GM03348 (cell line): ENCODE measurements at places on chromosomes 4 and X.

DNA sequence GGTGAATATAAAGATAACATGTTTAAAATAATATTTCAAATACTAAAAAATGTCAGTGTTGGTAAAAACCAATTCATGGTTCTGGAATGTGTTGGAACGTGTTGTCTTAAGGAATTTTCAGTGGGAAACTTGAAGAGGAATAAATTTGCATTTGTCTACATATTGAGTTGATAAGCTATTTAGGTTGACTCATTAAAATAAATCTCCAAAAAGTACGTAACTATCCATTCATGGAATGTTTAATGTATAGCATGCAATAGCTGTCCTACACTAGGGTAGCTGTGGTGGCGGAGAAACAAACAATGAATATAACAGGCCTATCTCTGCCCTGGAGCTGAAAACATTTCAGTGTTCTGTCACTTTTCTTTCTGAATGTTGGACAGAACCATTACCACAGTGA, 20.3 kb downstream of the SHISA3 start:
- DNase-seq = no peak

- no peak for DNase-seq
Measured at GRCh38 chr4:8775121-8775520, 96.5 kb downstream of the HMX1 start.

DNA sequence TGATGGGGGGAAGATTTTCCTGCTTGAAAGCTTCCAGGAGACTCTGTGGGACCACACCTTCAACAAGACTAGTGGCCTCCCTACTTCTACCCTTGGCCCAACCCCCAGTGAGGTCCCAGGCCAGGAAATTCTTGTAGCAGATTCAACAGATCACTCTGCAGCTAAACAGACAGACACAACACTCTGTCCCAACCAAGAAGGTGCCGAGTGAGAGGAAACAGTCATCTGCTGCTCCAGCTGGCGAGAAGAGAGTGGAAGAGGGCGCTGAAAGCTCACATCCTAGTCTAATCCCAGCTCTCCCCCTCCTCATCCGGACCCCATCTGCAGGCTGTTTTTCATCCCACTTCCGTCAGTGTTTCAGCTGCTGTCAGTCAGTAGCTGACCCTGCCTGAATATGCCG, 63.4 kb downstream of the CHRDL1 start:
- no peak for DNase-seq

DNA sequence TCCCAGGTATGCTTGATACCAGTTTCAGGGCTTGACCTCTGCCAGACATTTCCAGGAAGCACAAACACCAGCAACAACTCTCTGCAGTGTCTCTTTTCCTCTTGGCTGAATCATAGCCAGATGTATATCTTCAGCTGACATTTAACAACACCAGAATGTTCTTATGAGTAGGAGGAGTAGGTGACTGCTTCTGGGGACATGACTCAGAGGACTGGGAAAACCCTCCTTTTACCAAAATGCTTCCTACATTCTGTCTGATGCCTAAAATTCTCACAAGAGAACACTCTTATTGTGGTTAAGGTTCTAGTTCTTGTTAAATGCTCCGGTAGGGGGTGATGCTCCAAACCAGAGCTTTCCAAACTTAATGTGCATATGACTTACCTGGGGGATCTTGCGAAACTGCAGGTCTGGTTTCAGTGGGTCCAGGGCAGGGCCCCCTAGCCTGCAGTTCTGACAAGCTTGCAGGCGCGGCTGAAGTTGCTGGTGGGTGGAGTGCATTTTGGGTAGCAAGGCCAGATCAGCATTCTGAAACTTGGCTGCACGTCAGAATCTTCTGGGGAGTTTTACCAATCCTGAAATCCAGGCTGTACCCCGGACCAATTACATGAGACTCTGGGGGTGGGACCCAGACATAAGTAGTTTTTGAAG, 329.3 kb upstream of the RPS6KA3 start:
- peak; percentile 13 for DNase-seq

- peak; percentile 26 for DNase-seq
Measured at GRCh38 chr4:176001151-176002006, 64.3 kb upstream of the WDR17 start.

DNA sequence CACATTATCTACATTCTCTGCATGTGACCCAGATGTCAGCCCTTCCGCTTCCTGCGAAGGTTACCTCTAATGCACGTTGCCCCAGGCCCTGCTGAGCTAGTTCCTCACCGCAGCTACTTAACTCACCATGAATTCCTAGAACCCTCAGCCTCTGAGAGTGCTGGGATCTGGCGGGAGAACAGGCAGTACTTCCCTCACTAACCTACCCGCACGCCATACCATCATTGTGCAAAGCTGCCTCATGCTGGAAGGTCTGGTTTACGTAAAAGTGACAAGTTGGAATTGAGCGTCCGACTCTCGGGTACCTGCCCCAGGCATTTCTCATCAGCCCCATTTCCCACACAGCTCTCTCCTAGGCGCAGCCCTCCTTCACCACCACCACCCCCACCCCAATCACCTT, 6.3 kb downstream of the SLC25A4 start:
- no peak for DNase-seq

DNA sequence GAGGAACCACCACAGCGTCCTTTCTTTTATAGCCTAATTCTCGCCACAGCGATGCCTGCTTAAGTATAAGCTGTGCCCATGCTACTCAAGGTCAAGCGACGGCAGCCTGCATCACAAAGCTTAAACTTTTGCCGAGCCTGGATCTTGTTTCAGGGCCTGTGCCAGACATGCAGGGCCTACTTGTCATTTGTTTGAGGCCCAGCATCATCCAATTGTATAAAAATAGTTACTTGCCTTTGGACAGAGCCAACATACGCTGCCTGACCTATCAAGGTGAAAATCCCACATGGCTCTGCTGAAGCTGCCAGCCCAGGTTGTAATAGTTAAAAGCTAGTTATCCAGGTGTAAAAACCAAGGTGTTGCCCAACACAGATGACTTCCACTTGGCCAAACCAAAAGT, 107.1 kb downstream of the TMEM131L start:
- DNase-seq = no peak

DNA sequence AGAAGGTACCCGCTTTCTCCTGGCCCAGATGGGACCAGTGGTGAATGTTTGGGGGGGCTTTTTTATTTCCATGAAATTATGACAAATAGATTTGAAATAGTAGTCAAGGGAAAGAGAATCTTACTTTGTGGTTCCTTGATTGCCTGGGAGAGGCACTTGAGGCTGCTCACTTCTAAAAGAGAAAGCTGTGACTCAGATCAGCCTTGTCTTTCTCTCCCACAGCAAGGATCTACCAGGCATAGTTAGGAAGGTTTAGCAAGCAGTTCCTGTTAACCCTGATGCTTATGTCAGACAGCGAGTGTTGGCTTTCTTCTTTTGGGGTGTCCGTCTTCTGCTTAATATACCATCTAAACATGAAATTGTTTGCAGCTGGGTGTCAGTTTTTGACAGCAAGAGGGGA, 114.5 kb downstream of the TSPAN7 start:
- no peak for DNase-seq

GRCh38 chrX:65574356-65574755, 39.8 kb upstream of the LAS1L start:
- no peak for DNase-seq

DNA sequence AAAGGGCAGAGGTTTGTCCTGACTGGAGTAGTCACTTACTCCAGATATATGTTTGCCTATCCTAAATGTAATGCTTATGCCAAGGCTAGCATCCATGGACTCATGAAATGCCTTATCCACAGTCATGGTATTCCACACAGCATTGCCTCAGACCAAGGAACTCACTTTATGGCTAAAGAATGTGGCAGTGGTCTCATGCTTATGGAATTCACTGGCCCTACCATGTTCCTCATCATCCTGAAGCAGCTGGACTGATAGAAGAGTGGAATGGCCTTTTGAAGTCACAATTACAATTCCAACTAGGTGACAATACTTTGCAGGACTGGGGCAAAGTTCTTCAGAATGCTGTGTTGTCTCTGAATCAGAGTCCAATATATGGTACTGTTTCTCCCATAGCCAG, 1014.8 kb downstream of the RAPGEF2 start:
- no peak for DNase-seq

DNA sequence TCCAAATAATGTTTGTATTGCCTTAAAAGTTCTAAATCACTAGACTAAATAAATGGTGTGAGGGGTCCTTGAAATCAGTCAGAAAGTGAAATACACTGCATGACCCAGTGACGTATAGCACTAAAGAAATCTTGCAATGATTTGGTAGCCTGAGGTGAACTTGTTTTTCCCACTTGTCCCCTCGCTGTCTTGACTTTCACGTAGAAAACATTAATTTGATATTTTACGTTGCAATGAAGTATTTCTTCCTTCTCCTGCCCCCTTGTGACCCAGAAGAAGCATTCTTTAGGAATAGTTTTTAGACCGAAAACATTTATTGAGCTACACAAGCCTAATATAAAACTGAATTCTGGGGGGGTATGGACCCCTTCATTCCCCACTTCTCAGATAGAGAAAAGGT, 3.7 kb downstream of the KLB start:
- DNase-seq = peak; percentile 38

- no peak for DNase-seq
Measured at GRCh38 chr4:16809943-16810342, 88.5 kb downstream of the LDB2 start.

DNA sequence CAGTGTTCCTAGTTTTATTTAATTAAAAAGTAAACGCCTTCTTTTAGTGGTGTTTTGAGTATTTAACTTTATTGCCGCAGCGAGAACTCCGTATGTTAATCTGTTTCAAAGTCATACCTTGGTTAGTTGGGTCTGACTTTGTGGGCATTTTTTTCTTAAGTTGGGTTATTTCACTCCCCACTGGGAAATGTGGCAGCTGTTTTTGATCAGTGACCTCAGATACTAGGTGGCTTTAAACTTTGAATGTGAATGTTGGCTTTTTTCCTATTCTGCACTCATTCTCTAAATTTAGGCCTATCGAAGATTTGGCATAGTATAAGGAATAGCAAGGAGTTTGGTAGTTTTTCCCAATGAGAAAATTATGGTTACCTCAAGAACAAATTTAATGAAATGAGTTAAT, 85.9 kb downstream of the FIP1L1 start:
- no peak for DNase-seq

DNA sequence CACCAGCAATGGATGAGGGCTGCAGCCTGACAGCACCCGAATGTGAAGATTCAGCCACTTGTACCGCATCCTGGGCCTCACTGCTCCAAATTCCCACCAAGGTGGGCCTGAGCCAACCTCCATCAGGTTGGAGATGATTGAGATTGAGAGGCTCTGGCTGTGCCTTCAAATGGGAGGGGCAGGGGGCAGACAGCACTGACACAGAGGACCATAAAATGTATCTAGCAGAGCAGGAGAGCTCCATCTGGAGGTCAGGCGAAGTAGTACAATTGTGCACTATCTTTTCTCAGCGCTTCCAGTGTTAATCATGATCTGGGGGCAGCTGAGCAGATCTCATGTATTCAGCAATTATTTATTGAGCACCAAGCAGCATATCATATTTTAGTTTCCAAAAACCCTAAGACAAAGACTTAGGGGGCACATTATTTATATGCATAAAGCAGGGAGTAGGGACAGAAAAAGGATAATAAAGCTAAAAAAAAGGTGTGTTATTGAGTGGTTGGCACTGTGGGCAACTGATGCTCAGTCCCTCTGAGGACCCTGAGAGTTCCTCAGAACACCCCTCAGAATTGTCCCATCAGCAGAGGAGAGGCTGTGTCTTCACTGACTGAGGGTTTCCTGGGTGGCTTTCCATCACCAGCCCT, 31.6 kb upstream of the C1QTNF7 start:
- peak; percentile 50 for DNase-seq

DNA sequence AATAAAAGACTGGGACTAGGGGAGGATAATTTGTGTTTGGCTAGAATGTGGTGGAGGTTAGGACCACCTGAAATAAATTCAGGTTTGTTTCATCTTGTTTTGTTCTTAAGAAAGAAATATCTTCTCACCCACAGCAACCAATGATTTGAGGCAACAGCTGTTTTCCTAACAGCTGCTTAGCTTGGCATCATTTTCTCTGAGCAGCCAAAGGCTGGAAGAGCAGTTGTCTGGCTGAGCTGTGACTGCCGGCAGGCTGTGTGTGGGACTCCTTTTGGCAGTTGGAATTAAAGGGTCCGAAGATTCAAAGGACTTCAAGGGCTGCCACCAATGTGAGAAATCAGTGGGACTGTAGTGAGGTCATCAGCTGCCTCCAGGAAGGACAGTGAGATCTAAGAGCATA, 5.0 kb downstream of the TRIM75 start:
- DNase-seq = no peak

DNA sequence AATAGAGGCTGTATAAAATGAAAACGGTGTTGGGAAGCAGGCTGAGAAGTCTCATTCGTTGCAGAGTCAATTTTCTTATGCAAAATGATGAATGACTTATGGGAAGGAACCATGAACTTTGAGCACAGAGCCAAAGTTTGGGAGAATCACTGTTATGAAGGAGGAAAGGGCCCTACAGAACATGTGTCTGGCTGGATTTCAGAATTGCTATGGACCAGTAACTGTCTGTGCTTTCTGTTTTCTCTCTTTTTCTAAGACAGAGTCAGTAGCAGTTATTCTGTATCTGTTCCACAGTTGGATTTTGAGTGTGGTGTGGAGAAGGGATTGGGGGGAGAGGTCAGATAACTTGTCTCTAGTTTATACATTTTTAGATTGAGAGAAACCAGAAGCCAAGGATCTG, 265.0 kb upstream of the HS3ST1 start:
- DNase-seq = no peak

DNA sequence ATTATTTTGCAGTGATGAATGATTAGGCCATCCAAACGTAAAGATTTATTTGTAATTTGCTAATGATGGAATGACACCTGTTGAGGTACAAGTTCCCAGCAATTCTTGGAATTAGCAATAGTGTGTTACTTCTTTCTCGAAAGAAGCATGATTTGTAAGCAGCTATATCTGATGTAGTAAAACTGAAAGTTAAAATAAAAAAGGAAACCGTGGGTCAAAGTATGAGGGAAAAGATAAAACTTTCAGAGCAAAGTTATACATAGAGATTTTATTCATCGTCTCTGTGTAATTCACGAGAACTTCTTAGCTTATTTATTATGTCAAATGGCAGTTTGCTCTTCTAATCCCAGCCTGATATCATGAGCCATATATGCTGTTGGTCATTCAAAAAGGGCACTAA, 59.0 kb downstream of the NFKB1 start:
- no peak for DNase-seq

GRCh38 chr4:171583790-171584189, 229.4 kb upstream of the GALNTL6 start:
- DNase-seq = no peak

GRCh38 chr4:139863531-139863930, 197.9 kb downstream of the MGST2 start:
- no peak for DNase-seq

- DNase-seq = no peak
Measured at GRCh38 chr4:47827343-47828047, 10.4 kb downstream of the CORIN start.
